ENCODE measurements at places on chromosomes 3 and 15.

DNA sequence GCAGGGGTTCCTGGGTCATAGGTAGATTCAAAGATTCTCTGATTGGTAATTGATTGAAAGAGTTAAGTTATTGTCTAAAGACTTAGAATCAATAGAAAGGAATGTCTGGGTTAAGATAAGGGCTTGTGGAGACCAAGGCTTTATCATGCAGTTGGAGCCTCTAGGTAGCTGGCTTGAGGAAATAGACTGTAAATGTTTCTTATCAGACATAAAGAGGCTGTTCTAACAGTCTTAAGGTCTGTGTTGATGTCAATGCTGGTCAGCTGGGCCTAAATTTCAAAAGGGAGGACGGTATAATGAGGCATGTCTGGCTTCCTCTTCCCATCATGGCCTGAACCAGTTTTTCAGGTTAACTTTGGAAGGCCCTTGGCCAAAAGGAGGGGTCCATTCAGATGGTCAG, 48.9 kb downstream of the GASK1A start:
- DNase-seq = peak; percentile 69

DNA sequence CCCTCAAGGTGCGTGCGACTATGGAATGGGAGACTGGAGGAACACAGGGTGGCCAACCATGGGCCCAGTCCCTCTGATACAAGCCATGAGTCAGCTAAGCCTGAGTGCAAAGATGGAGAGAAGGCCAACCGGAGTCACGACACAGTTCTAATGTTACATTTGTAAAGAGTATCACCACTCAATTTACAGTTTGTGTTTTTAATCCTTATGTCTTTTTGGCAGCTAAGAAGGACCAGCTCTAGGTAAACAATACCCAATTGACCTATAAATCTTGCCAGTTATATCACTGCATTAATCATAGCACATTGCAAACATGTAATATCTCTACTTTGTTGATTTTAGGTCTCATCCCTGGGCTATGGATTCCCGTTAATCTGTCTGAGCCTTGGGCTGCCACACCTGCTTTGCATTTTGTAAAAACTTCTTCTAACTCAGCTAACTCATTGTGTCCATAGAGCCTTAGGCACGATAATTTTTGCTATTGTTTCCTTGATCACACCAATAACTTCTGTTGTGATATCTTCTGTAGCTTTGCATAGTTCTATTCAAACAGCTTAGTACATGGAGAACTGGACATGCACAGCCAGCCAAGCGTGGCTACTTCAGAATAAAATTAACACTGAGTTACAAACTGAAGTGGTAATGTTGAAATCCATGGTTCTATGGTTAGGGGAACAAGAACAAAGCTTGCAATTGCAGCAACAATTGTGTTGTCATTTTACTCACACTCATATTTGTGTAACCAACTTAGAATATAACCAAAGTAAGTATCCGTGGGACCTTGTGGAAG, 50.3 kb downstream of the LSM3 start:
- no peak for DNase-seq

DNA sequence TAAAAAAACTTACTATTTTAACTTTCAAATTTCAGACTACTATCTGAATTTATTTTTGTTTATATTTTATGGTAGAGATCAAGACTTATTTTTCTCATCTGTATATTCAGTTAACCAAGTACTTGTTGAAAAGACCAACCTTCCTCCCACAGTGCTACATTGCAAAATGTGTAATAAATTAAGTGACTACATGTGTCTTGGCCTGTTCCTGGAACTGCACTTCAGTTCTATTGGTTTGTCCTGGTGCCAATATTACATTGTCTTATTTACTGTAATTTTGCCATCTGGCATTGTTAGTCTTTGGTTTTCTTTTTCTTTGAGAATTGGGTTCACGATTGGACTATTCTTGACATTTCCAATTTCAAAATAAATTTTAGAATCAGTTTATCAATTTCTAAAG, 138.4 kb upstream of the KCNMB2 start:
- DNase-seq = no peak

- DNase-seq = no peak
Measured at GRCh38 chr3:24500806-24501205, 6.2 kb upstream of the THRB start.
